ENCODE measurements at places on chromosomes 7 and 10.
A peak's percentile ranks its signal among the peaks of the same experiment; 100 is the strongest.

GRCh38 chr7:112770051-112770450, 20.1 kb downstream of the TMEM168 start:
- no peak for DNase-seq

GRCh38 chr7:102426268-102427018, 6.9 kb upstream of the ORAI2 start:
- DNase-seq: no peak

GRCh38 chr10:103231047-103231551, 14.6 kb upstream of the RPEL1 start:
- DNase-seq: no peak

DNA sequence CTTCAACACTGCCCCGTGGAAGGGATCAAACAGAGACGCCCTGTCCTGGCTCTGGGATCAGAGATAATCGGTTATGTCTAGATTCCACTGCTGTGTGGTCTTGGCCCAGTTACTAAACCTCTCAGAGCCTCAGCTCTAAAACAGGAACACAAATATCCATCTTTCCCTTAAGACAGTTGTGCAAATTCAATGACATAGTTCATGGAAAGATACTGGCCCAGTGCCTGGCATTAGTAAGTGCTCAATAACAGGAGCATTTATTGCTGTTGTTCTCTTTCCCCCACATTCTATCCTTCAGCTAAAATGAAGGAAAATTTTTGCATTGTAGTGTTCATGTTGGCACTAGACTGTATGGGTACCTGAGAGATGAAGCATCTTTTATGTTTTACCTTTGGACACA, 58.6 kb downstream of the TACC2 start:
- no peak for DNase-seq

DNA sequence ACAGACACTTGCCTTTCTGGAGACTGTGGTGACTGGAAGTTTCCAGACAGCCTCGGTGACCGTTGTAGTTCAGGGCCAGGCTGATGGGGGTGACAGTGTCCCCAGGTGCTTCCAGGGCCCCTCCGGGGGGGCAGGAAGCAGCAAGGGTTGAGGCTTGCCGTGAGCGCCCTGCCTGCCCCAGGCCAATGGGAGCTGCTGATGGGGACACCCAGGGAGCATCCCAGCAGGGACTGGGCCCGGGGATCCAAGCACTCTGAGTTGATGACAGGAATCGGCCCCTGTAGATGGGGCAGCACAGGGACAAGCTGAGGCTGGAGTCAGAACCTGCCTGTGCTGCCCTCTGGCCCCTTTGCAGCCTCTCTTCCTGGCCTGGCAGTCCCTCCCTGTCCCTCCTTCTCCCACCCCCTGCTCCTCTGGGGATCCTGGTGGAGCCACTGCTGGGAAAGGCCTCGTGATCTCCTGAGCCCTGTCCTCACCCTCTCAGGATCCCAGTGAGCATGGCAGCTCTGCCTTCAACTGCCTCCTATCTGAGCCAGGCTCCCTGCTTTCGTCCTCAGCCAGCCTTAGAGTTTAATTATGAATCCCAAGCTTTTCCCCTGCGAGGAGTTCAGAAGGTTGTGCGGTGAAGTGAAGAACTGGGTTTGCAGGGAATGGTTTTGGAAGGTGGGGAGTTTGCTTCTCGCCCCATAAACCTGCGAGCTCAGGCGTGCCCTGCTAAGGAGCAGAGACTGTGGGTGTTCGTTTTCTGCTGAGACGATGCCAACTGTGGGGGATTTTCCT, 84.7 kb downstream of the ADCY1 start:
- DNase-seq: no peak

DNA sequence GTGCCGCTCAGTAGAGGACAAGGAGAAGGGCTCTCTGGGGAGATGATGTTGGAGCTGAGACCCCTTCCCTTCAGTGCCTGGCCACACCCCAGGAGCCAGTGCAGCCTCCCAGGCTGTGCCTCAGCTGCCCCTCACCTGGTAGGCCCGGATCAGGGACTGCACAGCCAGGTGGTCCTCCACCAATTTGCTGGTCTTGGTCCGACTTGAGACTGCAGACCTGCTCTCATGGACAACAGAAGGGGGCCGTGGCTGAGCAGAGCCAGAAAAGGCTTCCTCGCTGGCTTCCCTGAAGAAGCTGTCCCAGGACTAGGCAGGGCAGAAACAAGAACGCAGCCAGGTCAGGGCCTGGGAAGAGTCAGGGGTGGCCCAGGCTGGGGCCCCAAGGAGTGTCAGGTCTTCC, 5.5 kb downstream of the OGDHL start:
- no peak for DNase-seq

DNA sequence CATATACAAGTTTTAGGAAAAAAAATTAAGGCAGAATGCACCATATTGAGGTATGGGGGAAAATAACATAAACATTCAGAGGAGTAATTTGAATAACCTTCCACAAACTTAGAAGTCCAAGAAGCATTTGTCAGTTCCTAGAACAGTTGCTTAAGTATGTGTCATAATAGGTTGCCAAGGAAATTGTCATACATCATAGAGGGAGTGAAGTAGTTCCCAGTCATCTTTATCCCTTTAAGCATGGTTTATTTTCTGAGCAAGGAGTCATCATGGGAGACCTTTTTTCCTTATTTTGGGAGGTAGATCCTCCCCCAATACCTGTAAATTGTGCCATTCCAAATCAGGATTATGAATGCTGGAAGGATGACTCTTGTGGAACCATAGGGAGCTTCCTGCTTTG, at the start of gene SSMEM1:
Gene SSMEM1 (plus strand): TSS at position 219 of the 400 bp plus-strand sequence. CDS start 51 bp downstream, at position 270.
- no peak for DNase-seq

GRCh38 chr10:43822631-43823580, 174.2 kb upstream of the ZNF32 start:
- DNase-seq: no peak

- no peak for DNase-seq
These were observed 370.8 kb downstream of the PLXNA4 start for GRCh38 chr7:132205509-132205908.

DNA sequence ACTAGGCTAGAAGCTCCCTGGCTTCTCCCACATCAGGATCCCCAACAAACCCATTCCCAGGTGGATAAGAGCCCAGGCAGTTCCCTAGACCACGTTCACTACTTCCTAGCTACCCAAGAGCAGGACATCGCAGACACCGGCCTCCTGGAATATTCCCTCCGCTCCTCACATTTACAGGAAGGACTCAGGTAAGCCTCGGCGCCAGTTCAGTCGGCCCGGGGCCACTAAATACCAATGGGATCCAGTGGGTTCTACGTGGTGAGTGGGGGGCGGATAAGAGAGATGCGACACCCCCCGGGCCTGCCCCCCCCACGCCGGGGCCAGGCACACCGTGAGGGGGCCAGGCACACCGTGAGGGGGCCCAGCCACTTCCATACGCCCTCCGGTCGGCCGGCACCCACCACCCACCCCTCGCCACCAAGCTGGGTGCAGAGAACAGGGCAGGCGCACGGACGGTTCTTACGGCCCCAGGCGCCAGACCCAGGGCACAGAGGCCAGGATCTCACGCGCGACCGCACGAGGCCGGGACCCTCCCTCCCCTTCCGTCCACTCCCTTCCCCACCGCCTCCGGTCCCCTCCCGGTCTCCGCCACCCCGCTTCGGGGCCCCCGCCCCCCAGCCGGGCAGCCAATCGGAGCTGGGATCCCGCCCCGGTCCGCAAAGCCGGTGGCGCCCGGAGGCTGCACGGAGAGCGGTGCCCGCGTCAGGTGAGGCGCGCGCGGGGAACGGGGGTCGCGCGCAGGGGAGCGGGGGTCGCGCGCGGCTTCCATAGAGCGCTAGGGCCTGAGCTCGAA, at the start of gene BLVRA:
Gene BLVRA (plus strand): TSS at position 652 of the 793 bp plus-strand sequence. CDS start 12,479 bp downstream, outside the sequence.
- DNase-seq: peak; percentile 30

- no peak for DNase-seq
These were observed 266.9 kb downstream of the TNS3 start for GRCh38 chr7:47314728-47315607.

GRCh38 chr7:120925392-120925791, 25.2 kb upstream of the ING3 start:
- no peak for DNase-seq

DNA sequence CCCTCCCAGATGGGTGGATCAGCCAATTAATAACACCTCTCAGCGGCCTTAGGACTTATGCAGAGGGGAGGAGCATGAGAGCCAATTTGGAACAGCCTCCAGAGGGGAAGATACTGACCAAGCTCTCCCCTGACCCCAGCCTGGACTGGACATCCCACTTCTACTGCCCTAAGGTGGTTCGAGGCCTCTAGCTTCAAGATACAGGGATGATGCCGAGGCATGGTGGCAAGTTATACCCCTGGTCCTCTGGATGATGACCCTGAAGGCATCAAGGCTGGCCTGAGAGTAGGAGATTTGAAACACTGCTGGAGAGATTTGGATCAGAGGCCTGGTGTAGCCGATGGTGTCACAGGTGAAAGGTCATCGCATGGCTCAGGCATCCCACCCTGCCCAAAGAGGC, 3.2 kb downstream of the CDH23 start:
- no peak for DNase-seq

DNA sequence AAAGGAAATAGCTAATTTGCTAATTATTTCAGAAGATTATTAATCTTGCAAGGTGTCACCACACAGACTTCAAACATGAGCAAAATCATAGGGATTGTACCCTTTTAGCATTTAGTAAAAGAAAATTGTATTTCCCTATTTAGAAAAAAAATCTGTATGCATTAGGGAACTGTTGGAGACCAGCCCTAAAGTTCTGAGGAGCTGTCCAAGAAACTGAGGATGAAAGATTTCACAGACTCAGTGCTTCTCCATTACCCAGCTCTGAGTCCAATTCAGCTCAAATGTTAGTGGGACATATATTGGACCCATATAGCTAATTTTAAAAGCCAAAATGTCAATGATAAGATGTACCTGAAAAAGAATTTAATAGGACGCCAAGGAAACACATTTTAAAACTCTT, 271.7 kb downstream of the SNX10 start:
- no peak for DNase-seq

- no peak for DNase-seq
These were observed 11.2 kb downstream of the GIMAP5 start for GRCh38 chr7:150748376-150748775.

GRCh38 chr7:73373741-73374140, 45.8 kb downstream of the FKBP6 start:
- DNase-seq: no peak

DNA sequence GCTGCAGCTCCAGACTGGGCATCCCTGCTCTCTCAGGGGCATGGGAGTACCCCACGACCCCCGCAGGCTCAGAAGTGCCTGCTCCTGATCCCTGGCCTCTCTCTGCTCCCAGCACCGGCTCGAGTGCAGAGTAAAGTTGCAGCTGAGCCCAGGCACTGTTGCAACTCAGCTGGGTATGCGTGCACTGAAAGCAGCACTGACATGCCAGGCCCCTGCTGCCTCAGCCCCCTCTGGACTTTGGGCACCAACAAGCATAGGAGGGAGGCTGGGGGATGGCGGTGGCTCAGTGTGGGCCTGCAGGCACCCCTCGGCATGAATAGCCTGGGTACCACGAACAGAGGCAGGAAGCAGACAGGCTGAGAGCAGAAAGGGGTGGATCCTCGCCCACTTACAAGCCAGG, 295.3 kb downstream of the GRM8 start:
- DNase-seq: no peak

- no peak for DNase-seq
These were observed 16.4 kb downstream of the SH3PXD2A start for GRCh38 chr10:103838862-103839518.

- no peak for DNase-seq
These were observed 42.7 kb downstream of the GNAT3 start for GRCh38 chr7:80468931-80469714.

GRCh38 chr7:50262446-50262845, 42.1 kb upstream of the IKZF1 start:
- DNase-seq: no peak

- no peak for DNase-seq
These were observed 20.6 kb downstream of the CUBN start for GRCh38 chr10:17109046-17109445.

- no peak for DNase-seq
These were observed 580.5 kb downstream of the REEP3 start for GRCh38 chr10:64101606-64102263.

GRCh38 chr7:26645121-26645520, 219.3 kb downstream of the SKAP2 start:
- no peak for DNase-seq

DNA sequence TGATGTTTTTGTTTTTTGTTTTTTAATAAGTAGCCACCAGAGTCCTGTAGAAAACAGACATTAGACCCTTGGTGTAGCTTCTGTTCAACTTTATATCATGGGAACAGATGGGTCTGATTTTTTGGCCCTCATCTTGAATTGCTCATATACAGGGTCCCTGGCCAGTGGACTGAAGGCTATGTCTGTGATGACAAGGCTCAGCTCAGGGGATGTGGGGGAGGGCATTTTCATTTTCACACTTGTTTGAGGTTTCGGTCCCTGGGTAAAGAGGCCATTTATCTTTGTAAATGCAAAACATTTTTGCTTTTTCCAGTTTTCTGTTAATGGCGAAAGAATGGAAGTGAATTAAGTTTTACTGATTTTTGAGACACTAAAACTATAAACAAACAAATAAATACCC, 257.6 kb upstream of the PHYHIPL start:
- DNase-seq: no peak

DNA sequence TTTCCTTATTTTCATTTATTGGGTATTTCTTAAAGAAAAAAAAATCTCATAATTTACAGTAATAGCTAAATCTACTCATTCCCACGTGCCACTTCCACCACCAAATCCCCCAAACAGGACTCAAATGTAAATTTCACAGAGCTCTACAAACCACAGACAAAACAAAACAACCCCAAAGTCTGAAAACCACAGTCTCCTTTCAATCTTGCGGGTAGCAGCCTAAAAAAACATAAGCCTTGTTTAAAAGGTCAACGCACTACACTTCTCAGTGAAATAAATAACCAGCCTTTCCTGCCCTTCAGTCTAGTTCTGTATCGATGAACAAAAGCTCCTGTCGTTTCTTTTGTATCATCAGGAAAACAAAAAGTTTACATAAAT, 121.8 kb upstream of the AFAP1L2 start:
- DNase-seq: no peak

GRCh38 chr7:20350518-20350951, 19.8 kb downstream of the ITGB8 start:
- DNase-seq: peak; percentile 79

- DNase-seq: no peak
These were observed 118.6 kb upstream of the ASAH2 start for GRCh38 chr10:50369931-50370330.

DNA sequence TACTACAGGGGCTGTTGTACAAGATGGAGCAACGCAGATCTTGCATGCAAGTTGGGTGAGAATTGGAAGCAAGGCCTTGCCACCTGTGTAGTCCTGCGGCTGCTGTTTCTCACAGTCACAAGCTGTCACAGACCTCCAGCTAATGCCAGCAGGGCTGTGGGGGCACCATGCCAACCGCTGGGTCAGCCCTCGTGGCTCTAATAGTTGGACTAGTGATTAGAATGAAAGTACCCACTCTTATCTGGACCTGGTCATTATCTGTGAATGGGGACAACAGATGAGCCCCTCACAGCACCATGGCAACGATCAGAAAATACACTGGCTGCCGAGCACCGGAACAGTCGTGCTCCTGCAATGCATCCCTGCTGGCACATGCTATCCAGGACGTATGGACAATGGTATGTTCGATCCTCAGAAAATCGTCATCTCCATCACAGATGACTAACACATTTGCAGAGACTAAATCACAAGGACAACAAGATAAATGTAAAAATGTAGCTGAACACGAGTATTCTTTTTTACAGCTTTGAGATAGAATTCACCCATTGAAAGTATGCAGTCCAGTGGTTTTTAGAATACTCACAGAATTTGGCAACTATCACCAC, 80.4 kb upstream of the CALN1 start:
- DNase-seq: no peak

- DNase-seq: no peak
These were observed 351.4 kb upstream of the NPVF start for GRCh38 chr7:25579778-25580075.

Data from spinal cord (tissue), 10 donors.